ENCODE measurements at places on chromosomes 16 and 17.
A peak's percentile ranks its signal among the peaks of the same experiment; 100 is the strongest.

DNA sequence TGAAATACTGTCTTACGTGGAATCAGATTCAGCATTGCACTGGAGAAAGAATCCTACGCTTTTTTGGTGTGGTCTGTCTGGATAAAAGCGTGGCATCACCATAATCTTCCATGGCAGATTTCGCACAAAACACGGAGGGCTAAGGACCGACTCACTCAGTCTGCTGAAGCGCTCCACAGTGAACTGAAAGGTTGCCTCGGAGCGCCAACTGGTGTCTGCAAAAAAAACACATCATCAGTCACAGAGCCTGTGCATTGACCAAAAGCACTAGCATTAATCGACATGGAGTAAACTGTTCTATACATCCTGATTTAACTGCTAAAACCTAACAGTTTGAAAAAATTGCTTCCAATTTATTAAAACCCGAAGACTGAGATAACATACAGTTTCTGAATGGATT, 40.5 kb downstream of the USP7 start:
- DNase-seq = no peak

DNA sequence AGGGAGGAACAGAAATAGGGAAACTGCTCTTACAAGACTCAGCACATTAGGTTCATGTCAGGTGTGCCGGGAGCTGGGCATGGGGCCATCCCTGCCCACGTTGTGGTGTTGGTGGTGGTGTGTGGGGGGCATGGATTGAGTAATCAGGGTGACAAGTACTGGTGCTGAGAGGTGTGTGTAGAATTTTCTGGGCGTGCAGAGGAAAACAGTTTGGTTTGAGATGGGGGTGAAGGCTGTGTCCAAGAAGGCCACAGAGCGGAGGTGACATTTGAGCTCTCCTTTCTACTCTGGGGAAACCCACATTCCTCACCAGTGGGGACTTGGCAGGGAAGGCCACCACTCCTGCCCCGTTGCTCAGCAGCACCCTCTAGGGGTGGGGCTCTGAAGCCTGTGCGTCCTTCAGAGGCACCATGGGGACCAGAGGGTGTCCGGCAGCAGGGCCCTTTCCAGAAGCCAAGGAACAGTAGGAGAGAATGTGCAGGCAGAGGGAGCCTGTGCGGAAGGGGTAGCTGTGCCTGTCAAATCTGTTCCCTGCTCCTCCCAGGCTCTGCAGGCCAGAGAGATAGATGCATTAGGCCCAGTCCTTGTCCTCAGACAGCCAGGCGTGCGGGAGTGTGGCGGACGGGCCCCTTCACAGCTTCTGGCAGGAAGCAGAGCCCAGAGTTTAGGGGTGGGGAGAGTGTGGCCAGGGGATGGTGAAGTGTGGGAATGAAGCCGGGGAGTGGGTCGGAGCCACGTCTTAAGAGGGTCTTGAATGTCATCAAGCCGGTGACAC, 48.7 kb upstream of the GSE1 start:
- DNase-seq = peak; percentile 30

DNA sequence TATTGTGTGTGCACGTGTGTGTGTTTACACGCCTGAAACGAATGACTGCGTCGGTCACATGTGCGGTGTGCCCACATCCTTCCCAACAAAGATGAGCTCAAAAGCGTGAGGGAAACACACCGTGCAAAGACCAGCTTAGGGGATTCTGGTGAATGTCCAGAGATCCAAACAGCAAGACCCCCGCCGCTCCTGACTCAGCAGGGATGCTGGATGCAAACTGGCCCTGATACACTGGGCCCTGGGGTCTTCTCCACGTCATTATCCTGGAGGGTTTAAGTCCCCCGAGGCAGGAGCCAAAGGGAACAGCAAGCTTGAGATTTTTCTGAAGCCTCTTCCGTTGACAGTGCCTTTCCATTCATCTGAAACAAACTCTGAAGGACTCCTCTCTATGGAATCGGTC, 59.2 kb downstream of the TBC1D16 start:
- no peak for DNase-seq

GRCh38 chr17:69450918-69451317, 36.4 kb downstream of the MAP2K6 start:
- no peak for DNase-seq

DNA sequence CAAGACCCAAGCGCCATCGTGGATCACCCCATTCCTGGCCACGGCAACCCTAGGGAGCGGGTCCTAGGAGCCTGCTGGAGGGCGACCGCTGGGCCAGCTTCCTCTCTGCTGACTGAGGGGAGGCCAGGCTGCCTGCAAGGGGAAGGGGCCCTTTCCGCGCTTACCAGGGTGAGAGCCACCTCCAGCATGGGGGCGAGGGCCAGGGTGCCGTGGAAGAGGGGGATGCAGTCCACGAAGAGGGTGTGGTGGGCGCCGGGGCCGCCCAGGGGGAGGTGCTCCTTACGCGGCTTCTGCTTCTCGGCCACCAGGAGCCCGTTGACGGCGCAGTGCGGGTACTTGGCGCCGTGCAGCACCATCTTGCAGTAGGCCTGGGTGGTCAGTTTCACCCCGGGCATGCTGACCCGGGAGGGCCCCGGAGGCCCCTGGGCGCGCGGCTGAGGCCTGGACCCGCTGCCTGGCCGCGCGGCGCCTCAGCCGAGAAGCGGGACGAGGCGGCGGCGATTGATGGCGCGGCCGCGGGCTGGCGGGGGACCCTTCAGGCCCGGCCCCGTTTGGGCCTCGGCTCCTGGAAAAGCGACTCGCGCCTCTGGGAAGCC, 345 bp downstream of the EMC8 start:
- peak; percentile 78 for DNase-seq

DNA sequence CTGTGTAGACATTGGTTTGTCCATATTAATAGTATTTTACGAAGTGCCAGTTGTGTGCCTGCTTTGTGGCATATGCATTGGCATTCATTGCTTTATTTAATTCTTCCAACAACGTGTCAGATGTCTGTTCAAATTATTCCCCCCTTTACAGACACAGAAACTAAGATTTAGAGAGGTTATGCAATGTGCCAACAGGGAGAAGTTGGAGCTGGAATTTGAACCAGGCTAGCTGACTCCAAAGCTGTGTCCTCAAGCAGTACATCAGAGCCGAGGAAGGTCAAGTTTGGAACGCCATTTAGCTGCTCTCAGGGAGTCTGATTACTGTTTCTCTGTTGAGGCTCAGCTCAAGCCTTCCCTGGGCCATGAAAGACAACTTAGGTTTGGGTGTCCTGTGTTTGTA, 232.3 kb downstream of the WWOX start:
- no peak for DNase-seq

DNA sequence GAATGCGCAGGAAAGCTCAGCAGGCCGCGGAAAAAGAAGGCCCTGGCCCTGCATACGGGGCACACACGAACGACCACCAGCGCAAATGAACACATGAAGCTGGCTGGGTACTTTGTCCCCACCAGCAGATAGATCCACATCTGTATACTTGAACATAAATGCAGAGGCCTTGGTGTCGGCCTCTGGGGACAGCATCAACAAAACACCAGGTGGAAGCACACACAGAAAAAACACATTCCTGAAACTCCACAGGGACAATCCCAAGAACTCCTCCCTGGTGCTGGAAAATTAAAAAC, 606 bp upstream of the ZBTB4 start:
- DNase-seq = no peak

GRCh38 chr17:4154201-4154600, 11.2 kb downstream of the CYB5D2 start:
- DNase-seq = no peak

GRCh38 chr17:73357318-73357717, 45.5 kb upstream of the CDC42EP4 start:
- DNase-seq = no peak

All from hepatic stellate cell (primary cell).